ENCODE measurements at places on chromosomes 4 and X.
A peak's percentile ranks its signal among the peaks of the same experiment; 100 is the strongest.

GRCh38 chr4:13920901-13921300, 293.4 kb upstream of the BOD1L1 start:
- no peak for DNase-seq

- no peak for DNase-seq
Observed at GRCh38 chr4:2350982-2351381, 67.5 kb downstream of the ZFYVE28 start.

- DNase-seq = peak; percentile 66
Observed at GRCh38 chr4:85842540-85842939, 367.6 kb downstream of the ARHGAP24 start.

- no peak for DNase-seq
Observed at GRCh38 chr4:19301527-19301926, 950.2 kb upstream of the SLIT2 start.

GRCh38 chr4:128565565-128566186, 243.8 kb upstream of the JADE1 start:
- DNase-seq = peak; percentile 55

- DNase-seq = no peak
Observed at GRCh38 chr4:102174719-102175189, 170.5 kb downstream of the SLC39A8 start.

GRCh38 chr4:86529436-86529835, 64.7 kb upstream of the PTPN13 start:
- DNase-seq = no peak

DNA sequence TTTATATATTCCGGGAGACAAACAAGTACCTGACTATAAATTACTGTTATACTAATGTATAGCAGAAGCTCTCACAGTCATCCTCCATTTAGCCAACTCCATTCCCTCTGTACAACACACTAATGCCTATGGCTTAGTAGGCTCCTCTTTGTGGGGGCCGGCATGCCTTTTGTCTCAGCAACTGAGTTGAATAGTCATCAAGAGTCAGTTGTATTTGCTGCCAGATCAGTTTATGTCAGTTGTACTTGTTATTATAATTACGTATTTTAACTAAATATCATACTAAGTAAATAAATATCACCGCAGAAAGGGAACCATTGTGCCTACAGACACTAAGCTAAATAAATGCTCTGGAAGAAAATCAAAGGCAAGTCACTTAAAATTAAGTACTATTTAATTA, 9.9 kb downstream of the PRMT9 start:
- DNase-seq = no peak

GRCh38 chr4:16669036-16669435, 229.4 kb downstream of the LDB2 start:
- DNase-seq = no peak

GRCh38 chrX:152823657-152824056, 6.9 kb downstream of the CETN2 start:
- DNase-seq = no peak

- DNase-seq = no peak
Observed at GRCh38 chr4:25769251-25769650, 93.5 kb downstream of the SEL1L3 start.

- DNase-seq = no peak
Observed at GRCh38 chr4:176780995-176781738, 11.6 kb downstream of the VEGFC start.

- DNase-seq = no peak
Observed at GRCh38 chr4:60885011-60885410, 315.1 kb upstream of the ADGRL3 start.

DNA sequence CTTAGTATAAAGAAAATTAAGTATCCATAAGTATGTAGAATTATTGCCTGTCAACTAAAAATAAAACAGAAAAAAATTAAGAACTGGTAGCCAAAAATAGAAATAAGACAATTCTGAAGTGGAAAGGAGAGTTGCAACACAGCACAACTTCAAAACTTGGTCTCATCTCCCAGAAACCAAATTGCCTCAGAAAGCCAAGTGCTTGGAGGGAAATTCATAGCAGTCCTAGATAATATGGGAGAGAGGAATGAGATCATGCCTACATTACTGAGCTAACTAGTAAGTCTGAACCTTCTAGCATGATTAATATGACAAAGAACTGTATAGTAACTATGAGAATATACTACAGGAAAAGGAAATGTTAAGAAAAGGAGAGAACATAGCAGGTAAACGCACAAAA, 256.5 kb downstream of the LDB2 start:
- DNase-seq = no peak

DNA sequence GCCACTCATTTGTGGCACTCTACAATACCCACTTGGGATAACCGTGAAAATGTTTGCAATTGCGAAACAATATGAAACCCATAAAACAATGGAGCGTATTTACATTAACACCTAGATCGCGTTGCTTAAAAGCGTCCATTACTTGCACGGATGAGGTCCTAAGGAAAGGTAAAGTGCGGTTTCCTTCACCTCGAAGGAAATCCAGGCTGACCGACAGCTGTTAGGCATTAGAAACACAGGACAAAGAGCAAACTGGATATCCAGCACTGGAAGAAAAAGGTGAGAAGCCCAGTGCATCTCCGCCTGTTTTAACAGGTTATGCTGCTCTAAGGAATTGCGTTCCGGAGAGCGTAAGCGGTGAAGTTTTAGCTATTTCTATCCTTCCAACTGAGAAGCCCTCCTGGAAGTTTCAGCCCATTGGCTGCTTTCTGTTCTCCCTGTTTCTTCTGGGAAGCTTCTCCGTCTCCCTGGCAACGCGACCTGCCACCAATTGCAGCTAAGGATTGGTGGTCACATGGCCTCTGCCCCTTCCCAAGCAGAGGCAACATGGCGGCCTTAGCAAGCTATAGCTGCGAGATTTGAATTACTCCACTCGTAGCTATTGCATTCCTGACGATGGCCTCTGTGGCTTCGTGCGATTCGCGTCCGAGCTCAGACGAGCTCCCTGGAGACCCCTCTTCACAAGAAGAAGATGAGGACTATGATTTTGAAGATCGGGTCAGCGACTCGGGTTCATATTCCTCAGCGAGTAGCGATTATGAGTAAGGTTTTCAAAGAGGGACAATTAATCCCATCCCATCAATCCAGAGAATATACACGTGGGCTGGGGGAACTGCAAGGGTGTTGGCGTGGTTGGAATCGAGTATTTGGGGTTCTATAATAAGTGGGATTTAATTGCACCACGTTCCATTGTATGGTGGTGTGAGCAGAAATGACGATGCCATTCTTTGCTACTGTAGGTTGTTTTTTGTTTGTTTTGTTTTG, at the start of gene INTU:
Gene INTU, plus strand, starts transcription at position 538 of the 984 bp plus-strand sequence. Its CDS starts 78 bp downstream, at position 616.
- no peak for DNase-seq

DNA sequence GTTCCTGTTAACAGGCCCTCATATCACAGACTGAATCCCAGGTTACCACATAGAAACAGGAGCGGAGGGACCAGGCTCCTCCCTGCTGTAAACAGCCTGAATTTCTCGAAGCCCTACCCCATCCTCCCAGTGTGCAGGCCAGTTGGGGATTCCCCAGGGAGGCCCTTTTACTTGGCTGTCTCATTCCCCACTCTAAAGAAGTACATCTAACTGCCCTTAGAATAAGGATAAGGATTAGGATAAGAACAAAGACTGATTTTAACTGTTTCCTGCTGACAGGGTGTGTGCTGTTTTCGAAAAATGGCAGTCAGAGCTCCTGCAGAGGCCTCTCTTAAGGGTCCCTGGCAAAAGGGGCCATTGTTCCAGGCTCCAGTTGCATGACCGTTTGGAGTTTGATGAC, 133.7 kb downstream of the PAPSS1 start:
- no peak for DNase-seq

GRCh38 chrX:155216940-155217440, 730 bp downstream of the VBP1 start:
- DNase-seq = no peak

DNA sequence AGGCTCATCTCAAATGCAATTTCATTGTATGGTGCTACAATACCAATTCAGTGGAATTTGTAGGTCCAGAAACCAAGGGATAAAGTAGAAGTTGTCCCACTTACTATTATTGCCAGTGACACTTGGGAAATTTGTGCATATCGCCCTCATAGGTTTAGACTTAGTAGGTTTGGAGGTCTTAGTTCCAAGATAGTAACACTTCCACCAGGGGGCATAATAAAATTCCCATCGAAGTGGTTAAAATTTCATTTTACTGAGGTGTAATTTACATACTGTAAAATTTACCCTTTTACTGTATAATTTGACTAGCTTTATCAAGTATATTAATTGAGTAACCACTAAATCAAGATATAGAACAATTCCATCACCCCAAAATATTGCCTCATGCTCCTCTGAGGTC, 174.6 kb downstream of the INPP4B start:
- peak; percentile 6 for DNase-seq

- no peak for DNase-seq
Observed at GRCh38 chr4:114649908-114650307, 51.3 kb downstream of the UGT8 start.

GRCh38 chr4:138576684-138577083, 334.5 kb upstream of the SLC7A11 start:
- peak; percentile 64 for DNase-seq

GRCh38 chr4:10530137-10530786, 73.0 kb upstream of the ZNF518B start:
- no peak for DNase-seq

DNA sequence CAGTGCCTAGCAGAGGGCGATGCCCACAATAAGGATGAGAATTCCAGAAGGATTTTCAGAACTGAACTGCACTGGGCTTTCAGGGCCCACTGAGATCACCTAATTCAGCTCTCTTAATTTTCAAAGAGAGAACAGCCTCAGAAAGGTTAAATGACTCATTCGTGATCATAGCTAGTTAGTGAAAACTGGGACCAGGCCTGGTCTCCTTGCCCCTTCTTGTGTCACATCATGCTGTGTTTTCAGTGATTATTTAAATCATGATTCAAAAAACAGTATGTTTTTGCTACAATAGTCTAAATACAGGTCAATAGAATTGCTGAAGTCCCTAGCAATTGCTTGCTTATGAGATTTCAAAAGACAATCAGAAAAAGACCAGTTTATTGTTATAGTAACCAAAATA, 136.4 kb upstream of the PLAC1 start:
- DNase-seq = no peak

DNA sequence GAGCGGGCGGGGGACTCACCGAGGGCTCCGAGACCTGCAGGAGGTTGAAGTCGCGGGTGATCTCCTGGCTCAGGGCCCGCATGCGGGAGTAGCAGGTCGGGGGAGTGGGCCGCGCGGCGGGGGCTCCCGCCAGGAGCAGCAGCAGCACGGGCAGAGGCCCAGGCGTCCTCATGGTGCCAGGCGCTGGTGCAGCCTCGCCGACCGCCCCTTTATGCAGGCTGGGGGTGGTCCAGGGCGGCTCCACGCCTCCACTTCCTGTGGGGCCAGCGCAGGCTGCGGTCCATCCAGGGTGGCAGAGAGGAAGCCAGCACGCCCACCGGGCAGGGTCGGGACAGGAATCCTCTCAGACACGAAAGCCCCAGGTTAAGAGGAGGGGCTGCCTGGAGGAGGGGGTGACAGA, at the start of gene CYTL1:
Gene CYTL1, minus strand, starts transcription at position 185 of the 400 bp plus-strand sequence. Its CDS starts 13 bp downstream, at position 172.
- no peak for DNase-seq

GRCh38 chrX:30228526-30228925, 1.9 kb upstream of the MAGEB3 start:
- DNase-seq = no peak

- DNase-seq = peak; percentile 61
Observed at GRCh38 chrX:14528629-14529289, 577 bp upstream of the GLRA2 start.

GRCh38 chr4:156762851-156763250, 208.7 kb downstream of the PDGFC start:
- DNase-seq = no peak

- no peak for DNase-seq
Observed at GRCh38 chr4:33088713-33089112, 2368.5 kb downstream of the PCDH7 start.

- no peak for DNase-seq
Observed at GRCh38 chrX:56503941-56504673, 59.3 kb upstream of the UBQLN2 start.

DNA sequence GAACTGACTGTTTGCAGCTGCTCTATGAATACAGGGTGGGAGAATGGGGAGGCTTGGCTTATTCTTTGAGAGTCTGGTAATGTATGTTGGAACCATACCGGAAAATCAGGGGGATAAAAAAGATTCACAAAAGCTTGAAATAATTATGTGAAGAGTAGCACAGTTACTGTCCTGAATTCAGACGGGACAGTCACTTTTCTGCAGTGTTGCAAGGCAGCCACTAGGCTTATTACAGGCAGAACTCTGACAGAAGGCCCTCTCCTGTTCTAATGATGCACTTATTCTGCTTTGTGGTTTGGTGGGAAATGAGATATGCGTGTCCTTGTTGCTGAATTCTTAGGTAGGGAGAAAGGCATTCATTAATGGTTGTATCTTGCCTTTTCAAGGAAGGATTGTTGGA, 37.2 kb downstream of the GUCY1B1 start:
- peak; percentile 42 for DNase-seq

- DNase-seq = no peak
Observed at GRCh38 chr4:71255976-71256375, 82.8 kb upstream of the SLC4A4 start.

GRCh38 chr4:119733431-119733830, 104.8 kb upstream of the PDE5A start:
- no peak for DNase-seq

GRCh38 chrX:32495855-32496254, 715.5 kb downstream of the DMD start:
- DNase-seq = no peak

DNA sequence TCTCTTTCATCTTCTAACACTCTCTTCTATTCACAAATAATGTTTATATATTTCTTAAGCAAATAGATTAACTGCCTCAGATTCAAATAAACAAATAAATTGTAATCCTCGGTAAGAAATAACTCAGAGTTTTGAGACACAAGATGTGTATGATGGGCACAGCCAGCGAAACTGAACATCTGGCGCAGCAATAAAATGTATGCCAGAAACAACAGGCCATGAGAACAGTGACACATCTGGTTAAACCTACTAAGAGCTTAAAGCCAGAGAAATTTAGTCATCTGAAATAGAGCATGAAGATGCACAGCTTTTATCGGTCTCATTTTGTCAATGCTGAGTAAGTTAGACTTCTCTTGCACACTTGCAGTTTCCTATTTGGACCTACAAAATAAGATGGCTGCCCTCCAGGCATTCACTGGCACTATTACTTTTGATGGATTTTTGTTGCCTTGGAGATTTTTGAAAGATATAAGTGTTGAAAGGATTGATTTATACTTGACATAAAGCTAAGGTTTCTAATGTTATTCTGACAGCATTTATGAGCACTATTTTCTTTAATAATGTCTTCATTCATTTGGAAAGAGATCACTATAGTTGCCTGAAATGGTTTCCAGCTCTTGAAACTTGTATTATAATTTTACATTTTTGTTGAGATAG, 1444.0 kb downstream of the PCDH18 start:
- DNase-seq = no peak

GRCh38 chr4:183202523-183202922, 103.5 kb downstream of the WWC2 start:
- DNase-seq = no peak

- DNase-seq = no peak
Observed at GRCh38 chr4:125016892-125017299, 297.9 kb upstream of the FAT4 start.

GRCh38 chr4:791898-792625, 33.9 kb downstream of the CPLX1 start:
- DNase-seq = no peak

GRCh38 chrX:20522420-20522819, 255.7 kb upstream of the RPS6KA3 start:
- no peak for DNase-seq

- DNase-seq = no peak
Observed at GRCh38 chr4:167715176-167715575, 377.2 kb upstream of the ANXA10 start.

- no peak for DNase-seq
Observed at GRCh38 chr4:86818211-86818610, 31.0 kb downstream of the SLC10A6 start.

Data from NAMALWA (cell line).